ENCODE measurements at places on chromosomes 7 and 10. TPM values are rescaled to one million over a fixed set of nuclear protein-coding genes. Genes with fewer than 3 reads are reported as not detected.
A peak's percentile ranks its signal among the peaks of the same experiment; 100 is the strongest.

- DNase-seq, result peak; percentile 34
Observed at GRCh38 chr7:38311329-38311937, 38.0 kb upstream of the TARP start.

DNA sequence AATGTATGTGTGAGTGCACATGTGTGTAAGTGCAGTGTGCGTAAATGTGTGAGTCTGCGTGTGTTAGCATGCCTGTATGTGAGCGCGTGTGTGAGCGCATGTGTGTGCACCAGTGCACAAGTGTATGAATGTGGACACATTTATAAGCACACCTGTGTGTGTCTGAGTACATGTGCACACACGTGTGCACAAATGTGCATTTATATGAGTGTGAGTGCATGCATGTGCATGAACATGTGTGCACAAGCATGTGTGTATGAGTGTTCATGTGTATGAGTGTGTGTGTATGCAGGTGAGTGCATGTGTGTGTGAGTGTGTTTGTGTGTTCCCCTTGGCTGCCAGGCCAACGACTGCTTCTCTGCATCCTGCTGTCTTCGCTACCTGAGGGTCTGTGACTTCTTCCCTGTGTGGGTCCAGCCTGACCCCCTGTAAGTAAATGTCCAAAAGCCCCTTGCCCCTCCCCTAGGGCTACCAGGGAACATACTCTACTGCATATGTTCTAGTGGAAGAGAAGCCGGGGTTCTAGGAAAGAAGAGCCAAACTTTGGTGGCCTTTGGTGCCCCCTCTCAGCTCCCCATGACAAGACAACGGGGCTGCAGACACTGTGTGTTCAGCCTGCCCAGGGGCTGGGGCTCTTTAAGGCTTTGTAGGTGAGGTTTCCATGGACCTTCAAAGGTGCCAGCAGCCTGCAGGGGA, 17.0 kb downstream of the GOLGA7B start:
- no peak for DNase-seq

DNA sequence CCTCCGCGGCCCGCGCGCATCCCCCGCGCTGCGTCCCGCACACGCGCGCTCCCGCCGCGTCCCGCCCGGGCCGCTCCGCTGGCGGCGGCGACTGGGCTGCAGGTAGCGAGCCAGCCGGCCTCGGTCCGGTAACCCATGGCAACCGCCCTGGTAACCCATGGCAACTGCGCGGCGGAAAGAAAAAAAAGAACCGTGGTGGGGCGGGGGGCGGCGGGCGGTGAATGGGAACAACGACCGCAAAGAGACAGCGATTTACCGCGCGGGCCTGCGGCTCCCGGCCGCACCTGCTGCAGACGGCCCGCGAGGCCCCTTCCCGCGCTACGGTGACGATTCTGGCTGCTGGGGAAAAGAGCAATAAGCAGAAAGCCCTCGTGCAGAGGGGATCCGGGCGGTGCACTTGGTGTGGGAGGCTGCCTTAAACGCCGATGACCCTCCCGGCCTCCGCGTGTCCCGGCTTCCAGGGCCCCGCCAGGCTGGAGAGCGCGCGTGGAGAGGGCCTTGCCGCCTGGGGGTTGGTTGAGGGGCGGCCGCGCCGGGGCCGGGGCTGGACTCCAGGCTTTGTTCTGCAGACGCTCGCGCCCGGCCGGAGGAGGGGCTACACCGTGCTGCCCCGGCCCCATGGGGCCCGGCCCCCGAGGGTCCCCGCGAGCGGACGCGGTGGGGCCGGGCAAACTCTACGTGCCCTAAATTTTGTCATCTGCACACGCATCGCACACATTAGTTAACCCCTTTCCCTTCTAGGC, 84.7 kb downstream of the SNX10 start:
- peak; percentile 49 for DNase-seq

DNA sequence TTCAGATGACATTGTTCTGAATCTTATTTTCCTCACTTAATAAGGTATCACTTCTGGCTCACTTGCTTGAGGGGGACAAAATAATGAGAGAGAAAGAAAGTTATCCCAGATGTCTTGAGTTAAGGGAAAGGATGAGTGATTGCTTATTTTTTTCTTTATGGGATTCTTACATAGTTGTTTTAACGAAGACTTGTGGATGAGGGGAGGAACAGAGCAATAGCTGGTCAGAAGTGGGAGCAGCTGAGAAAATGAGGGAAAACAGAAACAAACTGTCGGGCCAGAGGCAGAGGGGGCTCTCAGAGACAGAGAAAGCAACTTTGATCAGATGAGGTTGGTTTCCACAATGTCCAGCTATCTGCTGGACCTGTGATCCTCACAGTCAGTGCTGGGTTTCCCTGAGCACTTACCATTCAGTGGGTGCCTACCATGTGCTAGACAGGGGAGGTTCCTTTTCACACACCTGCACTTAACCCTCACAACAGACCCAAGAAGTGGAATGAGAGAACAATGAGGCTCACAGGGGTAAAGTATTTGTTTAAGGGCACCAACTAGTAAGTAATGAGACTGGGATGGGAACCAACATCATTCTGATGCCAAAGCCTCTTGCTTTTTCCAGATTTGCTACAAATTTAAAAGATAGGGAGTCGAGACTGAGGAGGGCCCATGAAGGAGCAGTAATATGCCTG, 64.2 kb downstream of the BICC1 start:
- no peak for DNase-seq

GRCh38 chr7:88229302-88229995, 9.6 kb upstream of the SRI start:
- no peak for DNase-seq

GRCh38 chr10:968546-969199, 19.6 kb upstream of the GTPBP4 start:
- DNase-seq, result no peak

DNA sequence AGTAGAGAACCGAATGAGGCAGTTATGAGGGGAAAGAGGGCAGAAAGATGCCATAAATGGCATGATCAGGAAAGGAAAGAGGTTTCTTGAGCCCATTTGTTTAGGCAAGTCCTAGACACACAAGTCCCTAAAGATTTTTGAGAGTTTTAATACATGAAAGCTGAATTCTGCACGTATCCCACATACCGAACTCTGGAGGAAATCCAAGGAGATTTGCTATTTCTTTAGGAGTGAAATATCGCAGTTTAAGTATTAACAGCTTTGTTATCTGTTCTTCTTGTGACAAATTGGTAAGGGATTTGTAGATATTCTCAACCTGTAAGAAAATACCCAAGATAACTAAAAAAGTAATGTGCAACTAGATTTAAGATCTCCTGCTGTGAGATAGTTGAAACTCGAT, 23.7 kb upstream of the CUBN start:
- DNase-seq, result no peak

GRCh38 chr7:133744451-133744850, 382.7 kb upstream of the LRGUK start:
- no peak for DNase-seq

- no peak for DNase-seq
Observed at GRCh38 chr10:26741368-26741767, 43.9 kb downstream of the PDSS1 start.

DNA sequence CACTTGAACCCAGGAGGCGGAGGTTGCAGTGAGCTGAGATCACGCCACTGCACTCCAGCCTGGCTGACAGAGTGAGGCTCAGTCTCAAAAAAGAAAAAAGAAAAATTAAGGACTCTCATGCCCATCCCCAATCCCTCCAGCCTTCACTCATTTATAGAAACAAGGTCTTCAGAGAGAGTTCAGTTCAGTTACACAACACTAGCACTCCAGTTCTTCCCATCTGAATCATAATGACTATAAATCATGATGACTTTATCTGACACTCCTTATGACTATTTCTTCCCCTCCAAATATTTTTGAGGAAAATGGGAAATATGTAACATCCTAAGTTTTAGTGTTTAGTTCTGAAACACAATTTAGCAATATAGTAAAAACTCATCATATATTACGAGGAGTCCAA, 107.4 kb upstream of the LSM8 start:
- no peak for DNase-seq

DNA sequence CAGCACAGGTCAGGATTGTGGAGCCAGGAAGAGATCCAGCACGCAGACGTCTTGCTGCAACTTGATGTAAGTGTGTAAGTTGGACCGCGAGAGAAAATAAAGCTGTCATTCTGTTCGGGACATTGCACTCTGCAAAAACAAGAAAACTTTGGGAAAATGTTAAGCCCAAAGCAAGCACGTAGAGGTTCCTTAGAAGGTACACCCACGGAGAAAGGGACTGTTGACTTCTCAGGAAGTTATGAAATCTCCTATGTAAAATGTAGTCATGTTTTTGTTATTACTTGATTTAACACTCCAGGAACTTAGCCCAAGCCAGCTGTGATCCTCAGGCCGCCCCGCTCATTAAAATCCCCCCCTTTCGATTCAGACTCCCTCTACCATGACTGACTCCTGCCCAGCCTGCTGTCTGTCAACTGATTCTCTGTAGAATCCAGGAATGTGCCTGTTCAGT, 196.1 kb upstream of the TCF7L2 start:
- no peak for DNase-seq

GRCh38 chr10:95837356-95837776, 70.4 kb upstream of the CC2D2B start:
- no peak for DNase-seq

DNA sequence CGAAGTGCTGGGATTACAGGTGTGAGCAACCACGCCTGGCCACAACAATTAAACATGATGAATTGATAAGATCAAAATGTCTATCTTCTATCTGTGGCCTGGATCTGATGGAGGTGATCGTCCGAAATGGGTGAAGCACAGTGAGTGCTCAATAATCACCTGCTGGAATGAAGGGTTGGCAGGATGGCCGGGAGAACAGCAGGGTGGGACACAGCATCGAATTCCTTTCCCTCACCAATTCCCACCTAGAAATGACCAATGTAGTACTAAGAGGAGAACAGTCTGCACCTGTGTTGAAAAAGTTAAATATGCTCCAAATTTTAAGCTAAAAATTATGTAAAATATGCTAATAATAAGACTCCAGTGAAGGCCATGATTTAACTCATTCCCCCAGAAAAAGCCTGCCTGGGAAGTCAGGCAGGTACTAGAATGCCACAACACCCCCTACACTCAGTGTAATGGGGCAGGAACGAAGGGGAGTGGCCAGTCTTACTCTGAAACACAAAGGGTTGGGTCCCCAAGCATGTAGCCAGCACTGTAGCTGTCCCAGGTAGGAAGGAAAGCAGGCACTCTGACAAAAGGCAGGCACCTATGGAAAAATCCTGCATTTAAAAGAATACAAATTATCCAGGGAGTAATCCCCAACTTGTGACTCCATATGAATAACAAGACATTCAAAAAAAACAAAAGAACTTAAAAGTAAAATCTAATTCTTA, 110.3 kb downstream of the VPS41 start:
- no peak for DNase-seq

- no peak for DNase-seq
Observed at GRCh38 chr10:11074536-11075267, 57.0 kb downstream of the CELF2 start.

- DNase-seq, result no peak
Observed at GRCh38 chr10:5683065-5683464, 1.6 kb upstream of the TASOR2 start.

DNA sequence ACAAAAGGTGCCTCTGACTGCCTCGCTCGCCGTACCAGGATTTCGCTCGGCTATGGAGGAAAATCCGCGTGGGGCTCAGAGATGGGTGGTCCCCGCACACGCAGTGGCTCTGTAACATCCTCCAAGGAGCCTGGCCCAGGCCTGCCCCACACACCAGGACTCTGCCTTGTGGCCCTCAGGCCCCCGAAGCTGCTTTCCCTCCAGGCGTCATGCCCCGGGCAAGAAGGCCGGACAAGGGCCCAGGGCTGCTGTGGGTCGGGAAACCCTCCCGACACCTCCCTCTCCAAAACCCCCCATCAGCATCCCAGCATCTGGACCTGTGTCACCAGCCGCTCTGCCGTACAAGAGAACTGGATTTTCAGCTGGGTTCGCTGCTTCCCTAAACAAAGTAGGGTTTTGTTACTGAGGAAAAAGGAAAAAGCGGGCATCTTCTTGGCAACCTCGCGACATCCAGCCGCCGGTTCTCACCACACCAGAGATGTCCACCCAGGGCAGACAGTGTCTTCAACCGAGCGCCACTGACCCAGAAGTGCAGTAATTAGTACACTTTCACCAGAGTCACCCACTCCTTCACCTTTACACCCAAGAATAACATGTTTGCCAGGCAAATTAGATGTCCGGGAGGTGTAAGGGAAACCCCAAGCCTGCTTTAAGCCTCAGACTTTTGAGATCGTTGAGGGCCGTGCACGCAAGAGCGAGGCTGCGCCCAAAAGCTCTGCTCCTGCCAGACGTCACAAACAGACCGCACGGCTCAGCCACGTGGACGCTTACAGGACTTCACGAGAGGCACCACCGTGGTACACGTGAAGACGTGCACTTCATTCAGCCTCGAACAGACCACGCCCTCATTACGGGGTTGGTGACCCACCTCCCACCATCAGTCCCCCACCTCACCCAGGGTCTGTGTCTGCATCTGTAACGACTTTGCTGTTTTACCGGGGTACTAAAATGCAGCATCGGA, 62.2 kb downstream of the DIP2C start:
- no peak for DNase-seq

- DNase-seq, result no peak
Observed at GRCh38 chr7:106112972-106113421, 885 bp upstream of the SYPL1 start.

DNA sequence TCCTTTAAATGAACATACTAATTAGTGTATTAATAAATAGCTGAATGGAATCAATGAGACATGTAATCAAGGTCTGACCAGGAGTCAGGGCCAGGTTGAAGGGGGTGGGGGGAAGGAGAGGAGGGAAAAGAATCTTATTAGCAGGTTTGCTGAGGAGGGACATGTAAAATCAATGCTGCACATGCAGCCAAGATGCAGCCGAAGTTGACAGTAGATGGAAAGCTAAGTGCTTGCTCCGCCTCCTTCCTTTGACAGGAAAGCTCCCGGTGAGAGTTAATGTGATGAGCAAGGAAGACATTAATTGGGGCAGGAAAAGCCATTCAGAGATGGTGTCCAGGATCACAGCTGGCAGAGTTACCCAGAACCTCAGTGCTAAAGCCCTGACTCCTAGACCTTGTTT, 24.4 kb downstream of the PLXNA4 start:
- DNase-seq, result no peak

GRCh38 chr7:41162612-41163011, 540.3 kb downstream of the INHBA start:
- DNase-seq, result no peak

DNA sequence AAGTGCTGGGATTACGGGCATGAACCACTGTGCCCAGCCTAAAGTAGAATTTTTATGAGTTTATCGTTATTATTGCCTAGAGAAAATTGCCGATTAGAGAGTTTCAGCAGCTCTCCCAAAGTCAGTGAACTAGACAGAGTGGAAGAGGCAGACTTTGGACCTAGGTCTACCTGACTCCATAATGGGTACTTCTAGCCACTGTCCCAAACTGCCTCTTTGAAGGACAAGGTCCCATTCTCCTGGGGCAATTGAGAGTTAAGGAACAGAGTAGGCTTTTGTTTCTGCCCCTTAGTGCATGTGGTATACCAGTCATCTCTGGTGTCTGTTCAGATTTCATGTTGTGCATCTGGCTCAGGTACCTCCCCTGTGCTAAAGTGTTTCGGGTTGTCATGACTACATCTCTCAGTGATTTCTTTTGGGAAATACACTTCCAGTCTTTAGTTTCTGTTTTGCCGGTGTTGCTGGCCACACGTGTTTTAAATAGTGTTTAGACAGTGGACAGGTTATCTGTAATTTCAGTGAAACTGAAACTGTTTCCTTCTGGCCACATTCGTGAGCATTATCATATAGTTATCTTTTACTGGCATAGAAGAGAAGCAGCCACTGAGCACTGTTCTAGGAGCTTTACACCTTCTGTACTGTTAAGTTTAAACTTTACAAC, 4.7 kb downstream of the TMEM236 start:
- no peak for DNase-seq

Gene DPP6
- not detected for total RNA-seq

Gene CALCR
- total RNA-seq, result not detected

Gene COL1A2
- total RNA-seq, result 0.31 TPM

Gene TAS2R5
- 2.3 TPM for total RNA-seq

Gene SDK1
- 6.3 TPM for total RNA-seq

Gene ZNF503
- 0.50 TPM for total RNA-seq

Gene LEP
- not detected for total RNA-seq

Data from activated T-cell treated with anti-CD3 and anti-CD28 coated beads, Interleukin-2, amount 50 U/mL, for 72 hours (primary cell).